ENCODE measurements at places on chromosomes 16 and 17.
A peak's percentile ranks its signal among the peaks of the same experiment; 100 is the strongest.

- DNase-seq, result no peak
Observed at GRCh38 chr17:47287639-47288038, 34.0 kb downstream of the ITGB3 start.

- no peak for DNase-seq
Observed at GRCh38 chr17:71176928-71177443, 943.8 kb upstream of the SOX9 start.

GRCh38 chr16:89478576-89479221, 11.7 kb downstream of the ANKRD11 start:
- no peak for DNase-seq

DNA sequence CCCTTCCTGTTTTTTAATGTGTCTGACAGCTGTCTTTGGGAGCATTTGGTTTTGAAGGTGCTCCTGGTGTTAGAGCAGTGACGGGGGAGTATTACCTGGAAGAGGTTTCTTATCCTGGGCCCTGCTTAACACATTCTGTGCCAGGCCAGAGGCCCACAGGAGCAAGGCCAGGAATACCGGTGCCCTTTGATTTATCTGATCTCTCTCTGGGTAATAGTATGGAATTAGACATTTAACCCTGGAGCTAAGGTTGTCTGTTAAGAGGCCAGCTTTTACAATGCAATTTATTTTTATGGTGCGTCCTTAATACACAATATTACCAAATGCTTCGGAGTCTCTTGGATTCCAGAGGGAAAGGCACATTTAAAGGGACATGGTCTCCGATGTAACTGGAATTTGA, 37.2 kb upstream of the GSE1 start:
- DNase-seq, result no peak

DNA sequence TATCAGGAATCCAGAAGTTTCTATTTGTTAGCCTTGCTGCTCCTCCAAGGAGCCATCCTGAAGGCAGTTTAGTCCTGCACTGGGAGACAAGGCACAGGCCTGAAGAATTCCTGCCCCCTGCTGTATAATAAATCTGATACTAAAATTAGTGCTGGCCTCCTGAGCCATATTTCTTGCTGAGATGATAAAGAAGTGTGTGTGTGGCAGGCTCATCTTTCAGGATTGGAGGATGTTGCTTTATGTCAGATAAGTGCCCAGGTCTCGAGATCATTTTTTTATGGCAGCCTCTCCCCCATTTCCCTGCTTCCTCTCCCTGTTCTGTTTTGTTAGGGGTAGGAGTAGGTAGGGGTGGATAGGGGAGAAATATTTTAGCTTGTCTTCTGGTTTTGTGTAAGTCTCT, 26.0 kb downstream of the MSI2 start:
- DNase-seq, result no peak

GRCh38 chr17:46141645-46142044, 51.6 kb downstream of the KANSL1 start:
- no peak for DNase-seq

GRCh38 chr16:9159839-9160550, 68.6 kb downstream of the HAPSTR1 start:
- no peak for DNase-seq

GRCh38 chr16:50300942-50301625, 34.7 kb downstream of the ADCY7 start:
- DNase-seq, result no peak

DNA sequence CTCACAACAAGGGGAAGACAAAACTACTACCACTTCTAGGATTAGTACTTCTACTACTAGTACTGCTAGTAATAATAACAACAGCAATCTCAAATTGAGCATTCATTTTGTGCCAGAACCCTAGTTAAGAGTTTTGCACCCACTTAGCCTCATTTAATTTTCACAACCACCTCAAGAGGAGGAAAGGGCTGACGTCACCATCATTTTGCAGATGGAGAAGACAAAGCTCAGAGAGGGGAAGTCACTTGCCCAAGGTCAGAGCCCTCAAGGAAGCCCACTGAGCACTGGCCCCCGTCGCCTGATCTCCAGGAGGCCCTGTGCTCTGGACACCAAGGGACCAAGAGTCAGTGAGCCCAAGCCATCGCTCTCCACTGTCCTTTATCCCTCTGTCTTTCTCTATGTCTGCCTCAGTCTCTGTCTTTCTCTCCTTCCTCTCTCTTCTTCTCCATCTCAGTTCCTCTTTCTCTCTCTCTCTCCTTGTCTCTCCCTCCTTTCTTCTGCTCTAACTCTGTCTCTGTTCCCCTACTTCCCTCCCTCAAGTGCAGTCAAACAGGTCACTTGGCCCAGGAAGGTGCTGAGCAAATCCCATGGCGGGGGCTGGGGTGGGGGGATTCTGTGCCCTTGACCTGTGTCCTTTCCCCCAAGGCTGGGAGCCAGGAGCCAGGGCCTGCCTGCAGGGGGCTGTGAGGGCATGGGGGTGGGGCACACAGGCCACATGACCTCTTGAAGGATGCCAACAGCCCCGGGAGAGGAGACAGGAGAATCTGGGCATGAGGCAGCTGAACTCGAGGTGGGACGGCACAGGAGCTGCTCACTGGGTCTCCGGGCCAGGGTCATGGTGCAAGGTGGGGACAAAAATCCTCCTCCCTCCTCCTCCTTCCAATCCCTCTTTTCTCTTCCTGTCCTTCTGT, 11.2 kb upstream of the NGFR start:
- no peak for DNase-seq

- no peak for DNase-seq
Observed at GRCh38 chr17:64006361-64007088, 8.4 kb downstream of the PRR29 start.

DNA sequence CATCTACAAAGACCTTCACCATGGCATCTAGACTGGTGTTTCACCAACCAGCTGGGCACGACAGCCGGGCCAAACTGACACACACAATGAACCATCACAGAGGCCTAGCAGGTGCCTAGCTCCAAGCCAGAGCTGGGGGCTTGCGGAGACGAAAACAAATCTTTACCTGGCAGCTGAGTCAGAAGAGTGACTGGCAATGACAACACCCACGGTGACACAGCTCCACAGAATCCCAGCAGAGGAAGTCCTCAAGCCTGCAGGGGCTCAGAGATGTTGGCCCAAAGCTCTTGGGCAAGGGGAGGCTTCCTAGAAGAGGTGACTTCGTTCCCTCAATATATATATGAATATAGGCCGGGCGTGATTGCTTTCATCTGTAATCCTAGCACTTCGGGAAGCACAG, 5.1 kb downstream of the MMP25 start:
- no peak for DNase-seq

DNA sequence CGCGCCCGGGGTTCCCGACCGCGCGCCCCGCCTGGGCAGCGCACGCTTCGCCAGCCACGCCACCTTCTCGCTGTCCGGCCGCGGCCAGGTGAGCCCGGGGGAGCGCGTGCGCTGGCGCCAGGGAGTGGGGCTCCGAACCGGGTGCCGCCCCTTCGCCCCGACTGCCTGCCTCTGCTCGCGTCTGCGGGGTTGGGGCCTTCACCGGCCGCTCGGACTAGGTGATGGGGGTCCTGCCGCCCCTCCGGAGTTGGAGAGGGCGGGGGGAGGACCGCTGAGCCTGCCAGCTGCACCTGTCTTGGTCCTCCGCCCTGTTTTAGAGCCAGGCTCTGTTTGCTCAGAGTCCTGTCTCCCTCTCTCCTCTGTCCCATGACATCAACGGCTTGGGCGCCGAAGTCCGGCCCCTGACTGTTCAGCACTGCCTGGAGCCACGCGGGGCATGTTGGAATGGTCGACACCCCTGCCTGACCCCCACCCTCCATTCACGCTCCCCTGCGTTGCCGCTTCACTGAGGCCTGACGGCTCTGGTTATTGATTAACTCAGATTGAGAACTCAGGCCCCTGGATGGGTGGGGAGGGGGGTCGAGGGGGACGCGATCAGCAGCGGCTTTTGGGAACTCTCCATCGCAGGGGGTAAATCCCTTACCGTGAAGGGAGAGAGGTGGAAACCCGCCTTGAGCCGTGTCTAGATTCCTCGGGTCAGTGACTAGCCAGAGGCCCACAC, 748 bp downstream of the SMTNL2 start:
- no peak for DNase-seq

DNA sequence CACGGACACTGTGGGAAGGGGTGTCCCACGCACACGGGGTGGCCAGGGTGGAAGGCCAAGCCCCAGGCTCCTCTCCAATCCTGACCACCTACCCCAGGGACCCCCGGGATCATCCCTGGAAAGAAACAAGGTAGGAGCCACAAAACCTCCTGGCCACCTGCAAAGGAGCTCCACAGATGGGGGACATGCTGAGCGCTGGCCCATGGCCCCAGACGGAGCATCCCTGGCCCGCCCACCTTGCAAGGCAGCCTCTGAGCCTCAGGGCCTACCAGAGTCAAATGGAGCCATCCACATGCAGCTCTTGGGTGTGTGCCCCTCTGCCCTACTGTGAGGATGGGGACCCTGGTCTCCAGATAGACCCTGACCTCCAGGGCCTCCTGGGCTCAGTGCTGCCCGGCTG, 16.3 kb downstream of the SLC38A10 start:
- DNase-seq, result no peak

- no peak for DNase-seq
Observed at GRCh38 chr17:81254955-81255717, 16.0 kb downstream of the NDUFAF8 start.

- no peak for DNase-seq
Observed at GRCh38 chr17:77352996-77353395, 212.2 kb downstream of the SEC14L1 start.

GRCh38 chr16:57354311-57354710, 4.3 kb upstream of the CCL22 start:
- no peak for DNase-seq

- DNase-seq, result no peak
Observed at GRCh38 chr16:47395733-47396498, 64.9 kb downstream of the ITFG1 start.

DNA sequence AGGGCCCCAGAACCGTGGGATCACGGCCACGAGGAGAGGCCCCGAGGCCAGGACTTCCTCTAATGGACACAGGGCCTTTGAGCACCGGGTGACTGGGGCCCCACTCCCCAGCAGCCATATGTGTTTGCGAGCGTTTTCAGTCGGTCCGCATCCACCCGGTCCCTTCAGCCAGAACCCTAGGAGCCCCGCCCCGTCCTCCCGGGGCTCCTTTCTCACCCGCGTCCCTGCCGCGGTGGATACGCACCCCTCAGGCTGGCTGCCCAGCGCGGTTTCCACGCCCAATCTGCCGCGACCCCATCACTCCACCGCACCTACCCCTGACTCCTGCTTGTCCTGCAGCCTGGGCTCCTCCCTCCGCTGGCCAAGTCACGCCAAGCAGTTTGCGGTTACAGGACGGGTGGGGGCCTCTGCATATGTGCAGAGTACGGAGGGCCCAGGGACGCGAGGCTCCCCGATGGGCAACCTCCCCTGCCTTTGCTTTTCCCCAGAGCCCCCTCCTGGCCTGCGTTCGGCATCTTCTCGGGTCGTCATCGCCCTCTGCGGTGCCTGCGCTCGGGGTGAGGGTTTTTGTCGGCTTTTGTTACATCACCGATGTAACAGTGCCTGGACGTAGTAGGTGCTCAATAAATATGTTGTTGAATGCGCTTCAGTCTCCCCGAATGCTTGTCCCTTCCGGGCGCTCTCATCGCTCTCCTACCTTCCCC, 1.0 kb upstream of the TTYH2 start:
- no peak for DNase-seq

DNA sequence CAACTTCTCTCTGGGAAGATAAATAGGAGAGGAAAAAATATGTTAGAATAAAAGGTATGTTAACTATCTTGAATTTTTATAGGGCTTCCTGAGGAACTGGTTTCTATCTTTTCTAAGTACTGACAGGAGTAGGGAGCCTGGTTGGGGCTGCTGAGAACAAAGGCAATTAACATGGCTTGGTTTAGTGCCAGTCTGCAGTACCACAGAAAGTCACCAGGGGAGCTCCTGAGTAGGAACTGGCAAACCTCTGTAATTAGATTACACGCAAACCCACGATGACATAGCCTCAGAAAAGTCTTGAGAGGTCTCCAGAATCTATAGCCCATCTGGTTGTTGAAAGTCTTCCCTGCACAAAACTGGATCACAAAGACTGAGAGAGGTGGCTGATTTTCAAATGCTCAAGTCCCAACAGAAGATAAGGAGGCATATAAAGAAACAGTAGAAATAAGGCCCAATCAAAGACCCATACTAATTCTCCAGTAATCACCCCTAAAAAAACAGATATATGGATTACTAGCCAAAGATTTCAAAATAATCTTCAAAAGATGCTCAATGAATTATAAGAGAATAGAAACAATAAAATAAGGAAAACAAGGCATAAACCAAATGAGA, 11.7 kb upstream of the CNTNAP4 start:
- no peak for DNase-seq

GRCh38 chr16:2468233-2468724, 2.8 kb upstream of the NTN3 start:
- DNase-seq, result no peak

DNA sequence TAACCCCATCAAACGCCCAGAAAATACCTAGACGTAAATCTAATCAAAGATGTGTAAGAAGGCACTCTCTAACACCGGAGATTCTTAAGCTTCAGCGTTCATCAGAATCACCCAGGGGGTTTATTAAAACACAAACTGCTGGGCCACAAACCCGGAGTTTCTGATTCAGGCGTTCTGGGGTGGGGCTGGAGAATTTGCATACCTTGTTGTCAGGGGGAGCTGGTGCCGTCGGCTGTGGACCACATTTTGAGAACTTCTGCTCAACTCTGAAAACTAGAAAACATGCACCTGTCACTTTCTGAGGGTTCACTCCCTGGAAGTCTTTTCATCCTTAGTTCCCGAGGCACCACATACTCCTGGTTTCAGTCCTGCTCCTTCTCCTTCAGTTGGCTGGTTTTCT, 48.6 kb upstream of the WSCD1 start:
- DNase-seq, result no peak

GRCh38 chr17:64025732-64026294, 5.4 kb upstream of the ICAM2 start:
- peak; percentile 72 for DNase-seq

DNA sequence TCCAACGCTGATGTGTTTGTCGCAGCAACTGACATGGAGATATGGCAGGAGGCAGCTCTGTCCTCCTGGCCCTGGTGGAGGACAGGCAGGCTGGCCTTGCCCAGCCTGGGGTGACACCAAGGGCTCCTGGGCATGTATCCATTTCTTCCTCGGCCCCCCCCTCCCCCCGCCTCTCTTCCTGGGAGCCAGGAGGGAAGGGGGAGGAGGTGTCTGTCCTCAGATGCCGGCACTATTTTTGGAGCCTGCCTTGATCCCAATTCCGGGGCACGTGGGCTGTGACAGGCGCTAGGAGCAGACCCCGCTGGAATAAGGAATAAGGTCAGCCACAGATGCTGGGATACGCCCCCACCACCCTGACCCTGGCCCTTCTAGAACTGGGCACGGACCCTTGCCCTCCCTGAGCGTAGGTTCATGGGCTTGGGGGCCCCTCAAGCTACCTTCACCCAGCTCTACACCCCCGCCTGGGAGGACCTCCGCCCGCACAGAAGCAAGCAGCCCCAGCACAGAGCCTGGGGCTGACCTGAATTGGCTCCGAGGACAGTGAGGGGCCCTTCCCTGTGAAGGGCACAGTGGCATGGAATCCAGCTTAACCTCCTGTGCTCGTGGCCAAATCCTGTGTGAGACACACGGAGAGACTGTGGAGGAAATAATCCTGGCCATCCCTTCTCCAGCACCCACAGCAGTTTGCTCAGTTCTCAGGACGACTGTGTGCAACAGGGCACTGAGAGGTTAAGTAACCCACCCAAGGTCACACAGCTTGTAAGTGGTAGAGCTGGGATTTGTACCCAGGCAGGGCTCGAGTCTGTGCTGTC, 24.1 kb downstream of the SEC14L5 start:
- no peak for DNase-seq

Measured in NCI-H1930 (cell line).